ENCODE measurements at places on chromosomes 3 and 15.

- DNase-seq: no peak
These were observed 213.4 kb upstream of the SLC2A2 start for GRCh38 chr3:171239757-171240503.

DNA sequence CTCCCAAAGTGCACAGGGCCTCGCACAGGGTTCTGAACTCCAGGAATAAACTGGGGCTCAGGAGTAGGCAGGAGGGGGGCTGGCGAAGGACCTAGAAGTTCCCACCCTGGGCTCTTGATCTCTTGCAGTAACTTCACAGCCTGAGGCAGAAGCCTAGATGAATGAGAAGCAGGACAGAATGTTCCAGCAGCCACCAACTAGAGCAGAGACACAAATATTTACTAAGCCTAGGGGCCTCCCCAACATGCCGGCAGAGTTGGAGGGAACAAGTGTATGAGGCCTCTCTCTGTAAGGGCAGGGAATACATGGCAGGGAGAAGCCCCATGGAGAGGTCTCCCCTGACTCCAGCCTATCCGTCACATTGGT, 25.3 kb upstream of the C15orf39 start:
- DNase-seq: no peak

- no peak for DNase-seq
These were observed 51.4 kb upstream of the RNF7 start for GRCh38 chr3:141686466-141687291.

DNA sequence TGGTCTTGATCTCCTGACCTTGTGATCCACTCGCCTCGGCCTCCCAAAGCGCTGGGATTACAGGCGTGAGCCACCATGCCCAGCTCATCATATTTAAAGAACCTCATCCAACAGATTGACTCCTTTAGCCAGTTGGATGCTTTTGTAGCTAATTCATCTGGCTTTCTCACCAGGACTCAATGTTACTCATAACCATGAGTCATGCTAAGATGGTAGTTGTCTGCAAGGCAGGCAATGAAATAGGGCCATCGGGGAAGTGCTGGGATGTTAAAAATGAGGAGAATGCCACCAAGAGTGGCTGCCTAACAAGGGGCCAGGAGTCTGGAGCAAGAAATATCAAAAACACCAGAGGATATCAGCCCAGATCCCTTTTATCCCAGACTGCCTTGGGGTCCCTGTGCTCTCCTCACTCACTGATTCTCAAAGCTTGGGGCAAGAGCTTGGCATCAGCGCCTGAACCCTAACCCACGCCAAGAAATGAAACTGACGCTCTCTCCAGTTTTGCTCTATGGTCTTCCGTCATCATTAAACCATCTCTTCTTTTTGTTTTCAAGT, 7.4 kb upstream of the PCOLCE2 start:
- DNase-seq: no peak

GRCh38 chr3:156643729-156644389, 30.5 kb upstream of the TIPARP start:
- DNase-seq: no peak

- DNase-seq: peak; percentile 94
These were observed 103.0 kb upstream of the VEPH1 start for GRCh38 chr3:157606011-157606851.

DNA sequence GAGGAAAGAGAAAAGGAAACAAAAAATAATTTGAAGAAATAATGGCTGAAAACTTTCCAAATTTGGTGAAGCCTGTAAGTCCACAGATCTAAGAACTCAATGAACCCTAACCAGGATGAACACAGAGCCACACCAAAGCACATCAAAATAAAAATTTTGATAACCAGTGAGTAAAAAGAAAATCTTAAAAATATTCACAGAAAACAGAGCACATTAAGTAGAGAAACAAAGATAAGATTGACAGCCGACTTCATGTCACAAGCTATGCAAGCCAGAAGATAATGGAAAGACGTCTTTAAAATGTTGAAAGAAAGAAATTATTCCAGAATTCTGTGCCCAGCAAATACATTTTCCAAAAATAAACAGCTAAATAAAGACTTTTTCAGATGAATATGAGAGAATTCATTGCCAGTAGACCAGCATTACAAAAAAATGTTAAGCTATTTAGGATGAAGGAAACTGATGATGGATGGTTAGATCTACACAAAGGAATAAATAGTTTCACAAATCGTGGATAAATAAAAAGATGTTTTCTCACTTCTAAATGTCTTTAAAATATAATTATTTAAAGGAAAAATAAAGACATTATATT, 140.2 kb upstream of the SKOR1 start:
- no peak for DNase-seq

GRCh38 chr3:117118604-117119003, 409.0 kb downstream of the TUSC7 start:
- DNase-seq: no peak

DNA sequence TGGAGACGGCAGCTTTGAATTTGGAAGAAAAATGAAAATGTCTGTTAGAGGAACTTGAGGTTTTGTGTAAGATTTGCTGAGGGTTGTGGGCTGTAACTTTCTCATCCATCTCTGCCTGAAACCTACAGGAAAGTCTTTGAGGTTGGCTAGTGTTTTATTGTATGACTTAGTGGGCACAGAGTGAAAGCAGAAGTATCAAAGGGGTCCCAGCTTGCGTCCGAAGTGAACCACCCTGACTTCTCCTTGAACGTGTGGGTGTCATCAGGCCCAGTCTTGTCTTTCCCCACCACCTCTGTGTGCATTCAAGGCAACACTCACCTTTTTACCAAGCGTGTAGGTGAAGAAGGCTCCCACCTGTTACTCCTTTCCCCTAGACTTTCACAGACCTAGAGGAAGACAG, 682.1 kb upstream of the CFAP20DC start:
- DNase-seq: no peak

- no peak for DNase-seq
These were observed 322.1 kb downstream of the PYDC2 start for GRCh38 chr3:191783024-191783423.

DNA sequence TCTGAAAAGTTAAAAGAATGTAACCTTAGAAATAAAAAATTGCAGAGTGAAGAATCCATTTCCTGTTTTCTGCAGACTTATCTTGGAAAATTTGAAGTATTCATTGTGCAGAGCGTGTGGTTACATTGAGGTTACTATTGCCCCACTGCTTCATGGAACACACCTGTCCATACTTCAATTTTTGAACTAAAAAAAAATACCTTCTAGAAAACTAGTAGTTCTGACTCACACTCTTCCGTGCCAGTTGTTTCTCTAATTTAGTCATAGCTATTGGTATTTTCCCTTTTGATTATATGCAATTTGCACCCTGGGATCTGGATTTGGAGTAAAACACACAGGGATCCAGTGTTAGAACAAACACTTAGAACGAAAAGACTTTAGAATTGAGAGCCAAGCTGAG, 111.8 kb upstream of the LYSMD4 start:
- DNase-seq: no peak

GRCh38 chr3:100256731-100257151, 4.1 kb upstream of the TBC1D23 start:
- no peak for DNase-seq

GRCh38 chr3:73449774-73450173, 175.0 kb downstream of the PDZRN3 start:
- DNase-seq: no peak

- DNase-seq: no peak
These were observed 2.0 kb downstream of the SNRK start for GRCh38 chr3:43288366-43288765.

DNA sequence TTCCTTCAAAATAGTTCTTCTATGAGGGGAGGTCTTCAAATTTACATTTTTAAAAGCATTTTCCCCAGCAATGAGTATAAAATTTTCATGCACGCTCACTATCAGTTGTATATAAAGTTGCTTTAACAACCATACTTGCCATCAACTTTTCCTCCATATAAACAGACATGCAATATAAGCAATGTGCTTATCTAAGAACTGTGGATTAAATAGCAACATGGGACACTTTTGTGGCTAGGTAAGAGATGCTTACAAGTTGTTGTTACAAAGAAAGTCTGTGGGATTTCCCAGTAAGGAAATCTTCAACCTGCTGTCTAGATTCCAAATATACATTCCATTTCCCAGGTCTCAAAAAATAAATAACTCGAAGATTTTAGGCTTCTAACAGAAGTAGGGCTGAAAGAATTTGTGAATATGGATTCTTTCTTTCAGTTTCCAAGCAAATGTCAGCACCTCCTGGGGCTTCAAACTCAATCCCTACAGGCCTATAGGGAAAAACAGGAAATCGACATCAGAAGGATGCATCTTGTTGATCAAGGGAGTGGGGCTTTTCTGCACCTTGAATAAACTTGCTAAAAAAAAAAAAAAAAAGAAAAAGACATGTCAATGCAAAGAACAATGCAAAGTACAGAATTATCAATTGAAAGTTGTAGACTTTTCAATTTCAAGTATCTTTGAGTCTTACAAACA, 16.1 kb downstream of the TNIK start:
- no peak for DNase-seq

- DNase-seq: no peak
These were observed 123.6 kb upstream of the PFN2 start for GRCh38 chr3:150094150-150094933.

DNA sequence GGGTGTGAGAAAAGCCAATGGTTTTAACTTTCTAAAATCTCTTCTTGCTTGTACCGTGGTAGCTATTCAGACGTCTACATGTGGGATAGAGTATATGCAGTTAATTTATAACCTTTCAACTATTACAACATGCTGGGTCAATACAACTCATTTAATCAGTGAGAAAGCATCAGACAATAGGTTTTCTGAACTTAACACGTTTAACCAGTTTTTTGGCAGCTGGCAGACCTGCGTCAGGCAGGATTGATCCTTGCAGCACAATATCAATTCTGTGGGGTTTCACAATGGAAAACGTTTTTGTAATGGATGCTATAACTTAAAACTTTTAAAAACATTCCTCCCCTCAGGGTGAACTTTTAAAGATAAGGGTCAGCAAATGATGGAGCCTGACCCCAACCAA, 6.5 kb downstream of the GNB5 start:
- DNase-seq: no peak

- DNase-seq: no peak
These were observed 29.8 kb downstream of the NFKBIZ start for GRCh38 chr3:101879102-101879501.

DNA sequence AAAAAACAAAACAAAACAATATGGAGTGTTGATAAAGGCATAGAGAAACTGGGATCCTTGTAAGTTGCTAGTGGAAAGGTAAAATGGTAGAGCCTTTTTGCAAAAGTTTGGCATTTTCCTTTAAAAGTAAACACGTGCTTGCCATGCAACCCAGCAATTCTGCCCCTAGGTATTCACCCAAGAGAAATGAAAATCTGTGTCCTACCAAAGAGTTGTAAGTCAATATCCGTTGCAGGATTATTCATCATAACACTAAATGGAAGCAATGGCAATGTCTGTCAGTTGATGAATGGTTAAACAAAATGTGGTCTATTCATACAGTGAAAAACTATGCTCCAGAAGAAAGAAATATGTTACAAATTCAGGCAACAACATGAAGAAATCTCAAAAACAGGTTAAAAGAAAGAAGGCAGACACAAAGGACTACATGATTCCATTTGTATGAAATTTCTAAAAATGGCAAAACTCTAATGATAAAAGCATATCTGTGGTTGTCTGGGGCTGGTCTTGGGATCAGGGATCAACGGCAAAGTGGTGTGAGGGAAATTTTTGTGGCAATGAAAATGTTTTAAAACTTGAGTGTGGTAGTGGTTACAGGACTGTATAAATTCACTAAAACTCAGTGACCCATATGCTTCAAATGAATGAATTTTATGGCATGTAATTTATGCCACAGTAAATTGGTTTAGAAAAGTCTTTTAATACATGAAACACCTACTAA, 229.6 kb downstream of the OPA1 start:
- DNase-seq: no peak

DNA sequence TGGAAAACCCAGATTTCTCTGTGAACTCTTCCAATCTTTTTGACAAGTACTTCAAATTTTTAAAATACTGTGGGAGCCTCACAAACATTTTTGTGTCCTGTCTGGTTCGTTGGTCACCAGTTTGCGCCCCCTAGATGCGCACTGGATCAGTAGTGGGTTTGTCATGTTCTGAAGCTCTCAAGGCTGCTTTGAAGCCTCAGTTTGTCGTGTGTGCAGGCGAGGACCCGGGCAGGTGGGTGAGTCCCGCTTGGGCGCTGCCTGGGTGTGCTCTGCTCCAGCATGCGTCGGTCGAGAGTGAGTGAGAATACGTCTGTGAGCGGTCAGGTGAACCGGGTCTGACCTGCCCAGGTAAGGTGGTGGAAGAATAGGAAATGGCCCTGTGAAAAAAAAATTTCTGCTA, 17.3 kb upstream of the AEN start:
- DNase-seq: no peak

DNA sequence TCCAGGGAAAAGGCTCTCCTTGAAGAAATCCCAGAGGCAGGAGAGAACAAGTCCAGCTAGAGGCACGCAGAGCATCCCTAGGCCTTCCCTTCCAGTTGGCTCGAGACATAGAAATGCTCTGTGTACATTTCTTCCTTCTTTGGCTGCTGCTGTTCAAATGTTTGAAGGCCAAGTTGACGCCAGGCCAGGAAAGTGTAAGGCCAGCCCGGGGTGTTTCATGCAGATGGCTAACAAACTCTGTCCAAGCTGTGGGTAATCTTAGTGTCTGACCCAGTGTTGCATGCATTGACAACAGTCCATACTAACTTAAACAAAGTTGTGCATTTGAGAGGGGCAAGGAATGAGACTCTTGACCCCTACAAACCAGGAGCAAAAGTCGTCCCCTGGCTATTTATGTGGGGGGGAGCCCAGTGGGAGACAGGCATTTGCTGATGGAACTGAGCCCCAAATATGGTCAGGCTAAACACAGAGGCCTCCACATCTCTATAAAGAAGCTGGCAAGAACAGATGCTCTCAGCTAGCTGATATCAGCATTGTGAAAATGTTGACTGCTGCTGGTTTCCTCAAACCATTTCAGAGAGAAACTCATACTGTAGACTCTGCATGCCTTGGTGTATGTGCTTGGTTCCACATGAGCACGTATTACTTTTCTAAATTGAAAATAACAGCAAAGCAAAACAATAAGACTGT, 139.5 kb downstream of the ADAMTS9 start:
- DNase-seq: no peak

DNA sequence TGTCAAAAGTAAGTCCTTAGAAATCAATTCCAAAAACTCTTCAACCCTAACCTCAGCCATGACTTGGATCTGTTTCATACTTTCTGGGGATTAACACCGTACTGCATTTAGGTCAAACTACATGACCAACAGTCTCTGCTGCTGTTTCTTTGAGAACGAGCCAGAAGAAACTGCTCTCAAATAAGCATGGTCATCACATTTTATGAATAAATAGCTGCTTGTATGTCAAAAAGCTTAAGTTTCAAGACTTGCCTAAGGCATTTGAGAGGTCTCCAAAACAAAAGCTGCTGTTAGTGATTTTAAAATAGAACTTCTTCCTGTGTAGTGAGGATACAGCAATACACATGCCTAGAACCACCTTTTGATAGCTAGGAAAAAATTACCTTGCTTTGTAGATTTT, 166.3 kb upstream of the CHRM5 start:
- DNase-seq: no peak

Data from H1 (cell line).